Smooth muscle cell of the brain vasculature (primary cell): ENCODE measurements at places on chromosomes 13 and 19.

DNA sequence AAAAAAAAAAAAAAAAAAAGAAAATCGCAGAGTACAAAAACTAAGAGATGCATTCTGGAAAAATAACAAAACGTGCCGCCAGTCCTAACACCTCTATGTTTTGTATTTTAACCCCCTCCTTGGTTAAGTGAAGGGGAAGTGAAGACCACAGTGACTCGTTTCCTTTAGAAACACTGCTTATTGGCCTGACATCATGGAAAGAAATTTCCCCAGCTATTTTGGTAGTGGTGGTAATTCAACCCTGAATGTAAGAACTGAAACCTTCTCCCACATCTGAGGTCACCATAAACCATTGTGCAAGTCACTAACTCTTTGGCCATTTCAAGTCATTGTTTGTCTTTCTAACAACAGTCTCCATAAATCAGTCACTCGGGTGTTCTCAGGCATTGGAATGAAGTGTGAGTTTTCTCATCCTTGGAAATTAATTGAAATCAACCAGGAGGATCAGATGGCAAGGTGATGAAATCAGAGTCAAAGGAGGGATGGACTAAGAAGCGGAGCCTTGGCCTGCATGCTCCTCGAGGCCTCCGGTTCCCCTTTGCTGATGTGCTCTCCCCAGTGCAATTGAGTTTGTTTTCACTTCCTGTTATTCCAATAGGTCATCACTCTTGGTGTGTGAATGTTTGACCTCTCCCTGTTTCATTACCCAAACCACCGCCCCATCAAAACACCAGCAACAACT lies 443.9 kb downstream of the FGF9 start:
- no peak for DNase-seq

GRCh38 chr19:21841488-21842097 lies 5.6 kb upstream of the ZNF43 start:
- no peak for DNase-seq

- peak; percentile 44 for DNase-seq
These were observed 7.2 kb upstream of the ZNF606 start for GRCh38 chr19:58009666-58010301.

- no peak for DNase-seq
These were observed 687 bp upstream of the HRC start for GRCh38 chr19:49155820-49156346.

DNA sequence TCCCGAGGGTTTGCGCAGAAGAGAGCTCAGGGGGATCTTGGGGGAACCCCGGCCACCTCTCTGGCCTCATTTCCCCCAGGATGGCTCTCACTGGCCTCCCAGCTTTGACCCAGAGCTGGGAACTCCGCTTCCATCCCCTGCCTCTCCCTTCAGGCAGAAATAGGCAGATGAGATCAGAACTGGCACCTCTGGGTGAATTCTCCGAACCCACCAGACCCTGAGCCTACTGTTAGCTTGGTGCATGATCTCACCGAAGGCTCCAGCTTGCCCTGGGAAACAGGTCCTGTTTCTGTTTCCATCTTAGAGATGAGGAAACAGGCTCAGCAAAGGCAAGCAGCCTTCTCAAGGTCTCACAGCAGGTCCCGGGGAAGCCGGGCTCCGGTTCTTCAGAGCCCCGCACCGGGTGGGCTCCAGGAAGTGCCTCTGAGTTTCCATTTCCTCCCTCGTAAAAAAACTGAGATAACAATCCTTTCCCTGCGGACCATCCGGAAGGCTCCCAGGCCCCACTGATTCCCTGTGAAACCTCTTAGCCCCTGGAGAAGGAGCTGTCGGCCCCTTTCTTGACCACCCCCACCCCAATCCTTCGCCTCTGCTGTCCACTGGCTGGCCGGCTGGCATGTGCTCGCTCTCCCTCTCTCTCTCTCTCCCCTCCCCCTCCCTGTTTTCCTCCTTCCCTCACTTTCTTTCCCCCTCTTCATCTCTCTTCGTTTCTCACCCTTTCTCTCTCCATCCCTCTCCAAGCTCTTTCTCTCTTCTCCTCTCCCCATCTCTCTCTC lies 2.1 kb downstream of the NECTIN2 start:
- DNase-seq = no peak

DNA sequence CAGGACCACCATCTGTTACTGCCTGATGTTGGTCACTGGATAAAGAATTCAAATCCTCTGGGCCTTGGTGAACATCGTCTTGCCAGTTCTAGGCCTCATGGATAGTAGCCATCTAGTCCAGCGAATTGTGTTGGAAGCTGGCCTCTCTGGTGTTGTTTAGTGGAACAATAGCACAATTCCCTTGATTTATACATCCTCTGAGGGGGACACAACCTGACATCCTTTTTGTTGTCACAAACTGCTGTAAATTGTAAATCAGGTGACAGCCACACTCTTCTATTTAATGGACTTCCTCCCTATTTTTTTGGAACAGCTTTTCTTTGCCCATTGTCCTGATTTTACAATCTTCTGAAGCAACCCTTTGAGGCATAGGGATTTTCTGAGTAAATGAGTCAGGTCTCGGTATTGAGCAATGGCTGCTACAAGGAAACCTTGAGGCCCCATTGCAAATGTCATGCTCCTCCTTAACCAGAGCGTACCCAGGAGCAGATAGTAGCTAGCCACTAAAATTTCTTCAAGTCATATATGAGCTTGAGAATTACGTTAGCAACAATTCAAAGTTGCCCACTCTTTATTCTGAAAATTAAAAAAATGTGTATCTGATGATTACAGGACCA lies 263.3 kb downstream of the COG6 start:
- DNase-seq = no peak

- DNase-seq = peak; percentile 87
These were observed 12.4 kb upstream of the CCDC9 start for GRCh38 chr19:47243776-47244547.

DNA sequence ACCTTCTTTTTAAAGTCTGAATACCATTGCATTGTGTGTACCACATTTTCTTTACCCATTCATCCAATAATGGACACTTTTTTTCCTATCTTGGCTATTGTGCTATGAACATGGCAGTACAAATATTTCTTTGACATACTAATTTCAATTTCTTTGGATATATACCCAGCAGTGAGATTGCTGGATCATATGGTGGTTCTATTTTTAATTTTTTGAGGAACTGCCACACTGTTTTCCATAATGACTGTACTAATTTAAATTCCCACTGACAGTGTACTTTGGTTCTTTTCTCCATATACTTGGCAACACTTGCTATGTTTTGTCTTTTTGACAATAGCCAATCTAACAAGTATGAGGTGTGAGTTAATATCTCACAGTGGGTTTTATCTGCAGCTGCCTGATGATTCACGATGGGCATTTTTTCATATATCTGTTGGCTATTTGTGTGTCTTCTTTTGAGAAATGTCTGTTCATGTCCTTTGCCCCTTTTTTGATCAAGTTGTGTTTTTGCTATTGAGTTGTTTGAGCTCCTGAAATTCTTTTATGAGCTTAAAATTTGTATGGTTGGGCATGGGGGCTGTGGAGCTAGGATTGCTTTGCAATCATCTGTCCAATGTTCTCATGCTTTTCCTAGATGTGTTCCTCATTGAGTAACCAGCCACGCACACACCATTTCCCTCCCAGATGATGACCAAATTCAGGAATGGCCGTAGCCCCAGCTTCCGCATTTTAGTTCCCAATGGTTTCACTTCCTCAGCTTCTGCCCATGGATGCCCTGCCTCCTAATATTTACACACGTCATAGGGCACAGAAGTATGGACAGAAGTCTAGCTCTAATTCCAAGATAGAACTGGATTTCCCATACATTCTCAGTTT lies 380.0 kb upstream of the SGCG start:
- DNase-seq = no peak

DNA sequence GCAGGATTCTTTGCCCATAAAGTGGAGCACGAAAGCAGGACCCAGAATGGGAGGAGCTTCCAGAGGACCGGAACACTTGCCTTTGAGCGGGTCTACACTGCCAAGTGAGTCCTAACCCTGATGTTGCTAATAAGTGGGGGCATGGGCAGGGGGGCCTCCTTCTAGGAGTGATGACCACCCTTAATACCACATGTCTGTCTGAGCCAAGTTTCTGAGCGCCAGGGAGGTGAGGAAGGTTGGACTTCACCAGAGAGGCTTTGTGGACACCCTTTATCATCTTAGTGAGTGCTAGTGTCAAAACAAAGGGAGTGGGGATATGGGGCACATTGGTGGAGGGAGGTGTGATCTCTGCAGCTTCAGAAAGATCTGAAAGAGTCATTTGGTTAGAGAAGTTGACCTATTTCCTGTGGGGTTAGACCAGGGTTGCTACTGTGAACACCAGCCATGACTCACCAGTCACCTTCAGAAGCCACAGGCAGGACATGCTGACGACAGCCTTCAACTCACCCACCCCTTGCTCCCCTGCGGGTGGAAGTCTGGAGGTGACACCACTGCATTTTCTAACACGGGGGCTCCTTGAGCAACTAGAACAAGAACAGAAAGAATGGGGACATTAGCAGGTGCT lies 8.8 kb downstream of the ALOX5AP start:
- DNase-seq = no peak

DNA sequence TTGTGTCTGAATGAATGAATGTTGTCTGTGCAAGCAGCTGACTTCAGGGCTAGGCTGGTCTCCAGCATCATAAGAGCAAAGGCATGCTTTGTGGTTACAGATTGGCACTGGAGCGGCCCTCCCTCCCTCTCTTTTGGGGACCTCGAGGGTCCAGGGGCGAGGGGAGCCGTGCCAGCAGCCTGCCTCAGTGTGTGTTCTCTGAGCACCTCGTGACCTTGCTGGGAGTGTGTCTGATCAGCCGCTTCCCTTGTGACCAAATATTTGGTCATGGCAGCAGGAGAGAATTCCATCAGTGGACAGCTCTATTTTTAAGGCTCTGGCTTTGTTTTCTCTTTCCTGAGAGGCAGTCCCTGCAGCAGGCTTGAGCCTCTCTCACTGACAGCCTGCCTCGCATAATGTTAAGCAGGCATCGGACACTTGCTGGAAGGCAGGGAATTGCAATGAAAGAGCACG lies 329.7 kb downstream of the UQCRFS1 start:
- DNase-seq = no peak

DNA sequence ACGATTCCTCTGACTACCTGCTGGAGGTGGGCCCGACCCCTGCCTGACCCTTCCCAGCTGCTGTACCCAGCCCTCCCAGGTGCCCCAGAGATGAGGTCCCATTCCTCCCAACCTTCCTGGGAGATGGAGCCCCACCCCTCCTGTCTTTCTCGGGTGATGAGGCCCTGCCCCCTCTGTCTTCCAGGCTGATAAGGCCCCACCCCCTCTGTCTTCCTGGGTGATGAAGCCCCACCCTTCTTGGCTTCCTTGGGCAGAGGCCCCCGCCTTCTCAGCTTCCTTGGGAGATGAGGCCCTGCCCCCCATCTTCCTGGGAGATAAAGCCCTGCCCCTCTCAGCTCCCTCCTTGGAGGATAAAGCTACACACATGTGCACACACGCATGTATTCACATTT lies 47.9 kb downstream of the CERS4 start:
- DNase-seq = no peak

DNA sequence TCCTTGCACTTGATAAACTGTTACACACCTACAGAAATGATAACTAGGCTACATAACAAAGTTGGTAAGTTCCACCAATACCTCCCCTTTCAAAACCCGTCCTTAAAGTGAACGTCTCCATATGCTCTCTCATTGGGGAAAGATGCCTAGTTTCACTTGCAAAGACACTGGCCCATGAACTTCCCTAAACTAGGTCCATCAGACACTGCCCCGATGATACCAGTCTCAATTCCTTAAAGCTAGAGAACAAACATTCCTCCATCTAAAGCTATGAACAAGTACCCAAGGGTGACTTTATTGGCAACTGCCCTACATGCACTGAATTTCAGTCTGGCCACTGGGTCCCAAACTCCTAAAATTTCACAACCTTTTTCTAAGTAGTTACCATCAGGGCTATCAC lies 39.9 kb downstream of the FOXO1 start:
- DNase-seq = no peak

DNA sequence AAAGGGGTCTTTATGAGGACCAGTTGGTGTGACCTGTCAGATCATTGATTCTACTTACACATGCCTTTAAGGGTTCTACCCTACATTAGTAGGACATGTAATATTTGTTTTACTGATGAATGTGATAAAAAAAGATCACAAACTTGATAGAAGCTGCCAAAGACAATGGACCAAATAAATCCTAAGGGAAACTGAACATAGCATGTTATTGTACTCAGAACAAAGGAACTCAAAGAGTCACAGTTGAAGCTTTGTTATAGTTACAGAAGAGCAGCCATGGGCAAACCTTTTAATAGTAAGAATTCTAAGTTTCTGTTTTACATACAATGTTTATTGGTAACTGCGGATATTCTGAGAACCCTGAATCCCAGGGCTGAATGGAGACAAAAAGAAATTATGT lies 780.1 kb downstream of the SLITRK6 start:
- DNase-seq = no peak

- DNase-seq = no peak
These were observed 72.5 kb downstream of the PCDH17 start for GRCh38 chr13:57704031-57704430.

GRCh38 chr19:39867133-39867532 lies 21.0 kb upstream of the FBL start:
- no peak for DNase-seq

GRCh38 chr13:29328501-29328900 lies 267.0 kb downstream of the SLC7A1 start:
- DNase-seq = no peak

DNA sequence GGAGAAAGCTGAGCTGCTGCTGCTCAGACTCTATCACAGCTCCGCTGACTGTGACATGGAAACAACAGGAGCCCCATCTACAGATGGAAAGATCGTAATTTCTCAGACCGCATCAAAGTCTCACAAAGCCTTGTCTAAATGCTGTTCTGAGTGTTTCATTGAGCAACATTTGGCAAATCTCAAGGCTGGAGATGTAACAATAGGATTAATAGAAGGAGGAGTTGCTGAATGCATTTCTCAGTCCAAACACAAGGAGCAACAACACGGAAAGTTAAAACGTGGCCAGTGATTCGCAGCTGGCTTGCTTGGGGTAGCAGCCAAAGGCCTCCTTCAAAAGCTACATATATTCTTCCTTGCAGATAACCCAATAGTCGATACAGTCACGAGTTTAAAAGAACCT lies 55.7 kb downstream of the MRPL57 start:
- DNase-seq = no peak

DNA sequence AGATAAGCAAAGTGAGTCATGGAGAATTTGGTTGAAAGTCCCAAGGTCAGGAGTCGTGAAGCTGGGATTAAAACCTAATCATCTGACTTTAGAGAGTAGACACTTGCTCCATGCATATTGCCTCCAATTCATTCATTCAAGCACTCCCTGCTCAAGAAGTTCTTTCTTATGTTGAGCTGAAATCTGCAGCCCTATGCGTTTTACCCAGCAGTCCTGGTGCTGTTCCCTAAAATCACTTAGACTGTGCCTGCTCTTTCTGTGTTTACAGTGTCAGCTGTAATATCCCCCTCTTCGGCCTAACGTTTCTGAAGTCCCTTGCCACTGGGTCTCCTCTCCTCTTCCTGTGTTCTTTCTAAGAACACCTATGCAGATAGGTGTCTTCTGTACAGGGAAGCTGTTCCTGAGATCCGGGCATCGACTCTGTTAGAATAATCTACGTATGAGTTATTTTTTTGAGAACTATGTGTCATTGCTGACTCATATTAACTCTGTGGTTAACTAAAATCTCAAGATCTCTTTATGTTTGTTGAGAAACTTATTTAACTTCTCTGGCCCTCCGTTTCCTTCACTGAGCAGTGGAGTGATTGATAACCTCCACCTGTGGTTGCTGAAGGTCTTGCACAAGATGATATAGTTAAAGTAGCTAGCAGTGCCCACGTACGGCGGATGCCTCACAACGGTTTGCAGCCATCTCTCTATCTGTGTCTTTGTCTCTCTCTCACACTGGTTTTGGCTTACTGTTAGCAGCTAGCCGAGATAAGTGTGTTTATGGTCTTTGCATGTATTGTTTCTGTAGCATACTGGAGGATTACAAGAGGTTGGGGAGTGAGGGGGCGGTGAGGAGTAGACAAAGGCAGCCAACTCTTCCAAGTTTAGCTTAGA lies 4.7 kb downstream of the ALOX5AP start:
- DNase-seq = no peak
